ENCODE measurements at places on chromosomes 11 and 22.

DNA sequence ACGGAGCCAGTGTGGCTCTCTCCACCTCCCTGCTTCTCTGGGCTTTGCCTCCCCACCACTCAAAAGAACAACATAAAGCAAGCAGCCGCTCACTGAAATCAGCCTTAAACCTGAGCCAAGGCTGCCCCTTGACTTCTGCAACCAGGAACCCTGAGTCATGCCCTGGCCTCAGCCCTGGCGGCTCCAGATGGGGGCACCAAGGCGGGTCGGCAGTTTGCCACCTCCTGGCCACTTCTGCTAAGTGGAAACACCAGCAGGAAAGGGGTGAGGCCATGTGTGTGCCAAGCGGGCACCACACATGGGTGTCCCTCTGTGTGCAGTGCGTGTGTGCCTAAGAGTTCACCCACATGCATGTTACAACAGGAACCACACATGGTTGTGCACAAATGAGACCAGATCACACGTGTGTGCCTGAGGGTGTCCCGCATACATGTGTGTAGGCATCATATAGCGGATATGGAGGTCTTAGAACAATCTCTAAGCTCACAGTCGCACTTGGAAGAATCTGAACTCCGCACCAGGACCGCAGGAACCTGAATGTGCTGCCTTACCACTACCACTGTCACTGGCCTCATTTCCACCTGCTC is 221.2 kb downstream of the MN1 start:
- DNase-seq = no peak

DNA sequence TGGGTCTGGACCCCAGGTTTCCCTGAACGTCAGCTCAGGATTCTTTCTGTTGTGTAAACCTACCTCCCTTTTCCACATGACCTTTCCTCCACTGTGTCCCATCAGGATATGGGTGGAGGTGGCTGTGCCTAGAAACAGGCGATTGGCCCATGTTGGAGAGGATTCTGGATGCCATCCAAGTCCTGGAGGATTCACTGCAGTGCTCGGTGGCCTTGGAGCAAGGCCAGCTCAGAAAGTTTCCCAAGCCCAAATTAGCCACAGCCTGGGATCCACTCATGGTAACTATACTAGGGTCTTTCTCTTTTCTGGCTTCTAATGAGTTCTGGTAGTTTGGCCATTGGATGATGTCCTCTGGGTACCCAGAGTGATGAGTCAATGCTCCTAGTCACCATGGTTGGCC is 141.6 kb downstream of the SNX19 start:
- no peak for DNase-seq

- DNase-seq = no peak
These were observed 3922.5 kb upstream of the OR11H1 start for GRCh38 chr22:11605468-11605981.

GRCh38 chr11:13188179-13188578 is 89.4 kb upstream of the BMAL1 start:
- DNase-seq = no peak

- DNase-seq = no peak
These were observed at the start of gene IFITM1 for GRCh38 chr11:313787-314553. Gene IFITM1 (plus strand): TSS chr11:314040. CDS start chr11:314171, 131 bp downstream.

DNA sequence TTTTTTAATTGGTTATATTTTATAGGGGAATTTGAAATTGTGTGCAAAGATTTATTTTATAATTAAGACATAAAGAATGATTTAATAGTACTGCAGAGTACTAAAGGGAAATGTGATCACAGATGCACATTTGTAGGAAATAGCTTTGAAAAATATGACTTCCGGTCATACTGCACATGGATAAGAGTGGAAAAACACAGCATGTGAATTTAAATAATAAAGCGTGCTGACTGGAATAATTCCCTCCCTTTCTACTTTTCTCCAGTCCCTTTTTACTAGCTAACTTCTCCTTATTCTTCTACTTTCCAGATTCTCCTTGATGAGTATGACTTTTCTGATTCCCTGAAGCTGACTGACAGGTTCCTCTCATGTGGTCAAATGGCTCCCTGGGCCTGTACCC is 238.4 kb upstream of the CTSC start:
- DNase-seq = no peak

GRCh38 chr11:1839204-1839923 is 583 bp downstream of the TNNI2 start:
- DNase-seq = no peak

DNA sequence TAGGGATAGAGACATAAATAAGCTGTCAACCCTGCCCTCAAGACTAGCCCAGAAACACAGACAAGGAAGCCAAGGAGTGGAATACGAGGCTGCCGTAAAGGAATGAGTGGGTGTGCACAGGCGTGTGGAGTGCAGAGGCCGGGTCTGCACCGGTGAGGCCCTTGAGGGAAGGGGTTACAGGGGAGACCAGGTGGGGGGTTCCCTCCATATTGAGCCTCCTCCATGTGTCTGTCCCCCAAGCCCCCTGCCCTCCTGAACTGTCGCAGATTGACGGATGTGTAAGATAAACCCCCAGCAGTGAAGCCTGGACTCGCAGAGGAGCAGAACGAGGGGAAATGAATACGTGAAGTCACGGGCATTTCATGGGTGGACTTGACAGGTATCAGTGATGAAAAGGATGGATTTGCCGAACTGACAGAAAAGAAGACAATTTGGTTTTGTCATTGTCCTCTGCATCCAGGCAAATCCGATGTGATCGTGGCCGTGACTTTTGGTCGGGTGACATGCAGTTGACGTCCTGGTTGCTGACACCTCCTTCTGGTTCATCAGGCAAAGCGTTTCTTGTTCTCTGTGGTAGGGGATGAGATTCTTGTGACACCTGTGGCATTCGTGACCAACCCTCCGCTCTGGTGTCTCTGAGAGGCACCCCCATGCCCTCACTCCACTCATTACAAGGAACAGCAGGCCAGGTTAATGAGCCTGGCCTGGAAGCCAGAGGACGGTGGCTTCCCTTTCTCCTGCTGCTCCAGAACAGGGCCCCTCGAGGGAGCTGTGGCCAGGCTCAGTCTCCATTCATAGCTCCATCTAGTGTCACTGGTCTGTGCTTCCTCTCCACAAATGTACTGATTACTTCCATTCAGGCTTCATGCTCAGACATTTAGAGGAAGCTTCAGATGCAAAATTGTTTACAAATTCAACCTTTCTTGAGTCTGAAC is 223.1 kb upstream of the B3GAT1 start:
- no peak for DNase-seq

GRCh38 chr22:50674606-50675552 is 2.3 kb downstream of the SHANK3 start:
- peak; percentile 19 for DNase-seq

- no peak for DNase-seq
These were observed at the start of gene WBP2NL for GRCh38 chr22:41998361-41999261. Gene WBP2NL (plus strand): TSS chr22:41998788. CDS start chr22:41998819, 31 bp downstream.

- no peak for DNase-seq
These were observed 37.1 kb upstream of the AKIP1 start for GRCh38 chr11:8873741-8874405.

DNA sequence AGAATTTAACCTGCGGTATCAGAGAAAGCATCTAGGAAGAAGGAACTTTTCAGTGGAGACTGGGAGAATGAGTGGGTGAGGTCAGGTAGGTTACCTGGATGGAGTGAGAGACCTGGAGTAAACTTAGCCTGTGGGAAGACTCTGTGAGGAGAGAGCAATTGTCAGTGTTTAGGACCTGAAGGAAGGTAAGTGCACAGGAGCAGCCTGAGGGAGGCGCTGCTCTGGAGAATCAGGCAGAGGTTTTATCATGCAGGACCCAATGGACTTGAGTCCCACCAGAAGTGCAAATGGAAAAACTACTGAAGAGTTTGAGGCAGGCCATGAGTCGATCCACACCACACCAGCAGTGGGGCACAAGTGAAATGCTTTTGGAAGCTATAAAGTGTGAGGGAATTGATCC is 10.6 kb upstream of the IFTAP start:
- DNase-seq = no peak

DNA sequence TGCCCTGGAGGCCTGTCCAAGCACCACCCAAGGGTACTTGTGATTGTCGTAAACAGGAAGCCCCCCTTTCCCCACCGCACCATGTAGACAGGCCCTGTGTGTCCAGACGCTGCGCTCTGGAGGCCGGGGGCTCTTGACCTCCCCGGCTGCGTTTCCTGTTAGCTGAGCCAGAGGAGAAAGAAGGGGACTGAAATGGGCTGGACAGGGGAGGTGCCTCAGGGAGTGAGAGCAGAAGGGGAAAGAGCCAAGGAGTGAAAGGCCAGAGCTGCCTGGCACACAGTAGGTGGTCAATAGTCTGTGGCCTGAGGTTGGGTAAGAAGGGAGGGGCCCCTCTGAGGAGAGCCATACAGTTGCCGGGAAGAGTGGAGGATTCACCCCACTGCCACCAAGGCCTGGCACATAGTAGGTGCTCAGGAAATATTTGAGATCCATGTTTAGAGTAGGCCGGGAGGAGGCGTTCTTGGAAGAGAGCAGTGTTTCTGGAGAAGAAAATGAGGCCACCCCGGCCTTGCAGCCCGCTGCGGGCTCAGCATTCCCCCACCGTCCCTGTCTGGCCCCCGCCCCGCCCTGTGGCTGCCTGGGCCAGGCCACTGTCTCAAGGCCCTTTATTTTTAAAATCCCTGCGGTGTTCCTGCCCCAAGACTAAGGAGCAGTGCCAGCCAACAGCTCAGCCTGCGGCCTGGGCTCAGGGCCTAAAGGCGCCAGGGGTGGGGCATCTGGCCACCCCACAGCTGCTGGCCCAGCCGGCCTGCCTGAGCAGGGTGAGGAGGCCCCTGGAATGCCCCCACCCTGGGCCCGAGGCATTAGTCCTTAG is 13.6 kb upstream of the CDC42EP1 start:
- no peak for DNase-seq

- DNase-seq = peak; percentile 83
These were observed 378.8 kb downstream of the DCDC1 start for GRCh38 chr11:30990625-30991296.

DNA sequence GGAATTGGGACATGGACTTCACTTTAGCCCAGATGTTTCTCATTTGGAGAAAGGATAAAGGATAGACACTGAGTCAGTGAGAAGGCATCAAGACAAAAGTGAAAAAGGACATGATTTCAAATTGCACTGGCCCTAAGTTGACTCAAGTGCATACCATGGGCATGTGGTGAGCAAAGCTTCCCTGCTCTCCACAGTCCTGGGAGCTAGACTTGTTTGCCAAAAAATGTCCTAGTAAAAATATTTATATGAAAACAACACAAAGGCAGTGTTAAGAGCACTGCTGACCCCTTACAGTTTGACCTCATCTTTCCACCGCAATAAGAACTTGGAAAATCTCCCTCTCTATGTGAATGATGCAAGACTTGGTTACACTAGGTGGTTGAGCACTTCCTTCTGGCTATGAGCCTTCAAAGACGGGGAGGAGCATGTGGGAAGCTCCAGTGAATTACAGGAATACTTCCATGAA is 46.5 kb upstream of the FIBIN start:
- DNase-seq = peak; percentile 52

DNA sequence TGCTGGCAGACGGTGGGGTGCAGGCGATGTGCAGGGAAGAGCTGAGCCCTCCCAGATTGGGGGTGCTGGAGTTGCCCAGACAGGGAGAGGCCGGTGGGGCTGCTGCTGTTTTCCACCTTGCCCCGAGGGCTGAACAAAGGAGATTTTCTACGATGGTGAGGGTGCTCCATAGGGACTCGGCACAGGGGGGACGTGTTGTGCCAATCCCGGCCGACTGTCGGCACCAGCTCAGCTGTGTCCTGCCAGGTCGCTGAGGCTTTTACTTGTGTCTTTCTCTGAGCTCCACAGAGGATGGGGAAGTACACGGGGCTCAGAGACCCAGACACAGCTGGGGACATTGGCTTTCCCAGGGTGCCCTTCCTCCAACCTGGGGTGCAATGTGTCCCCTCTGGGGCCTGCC is 816.8 kb downstream of the BRD1 start:
- no peak for DNase-seq

GRCh38 chr11:101180481-101180880 is 50.9 kb upstream of the PGR start:
- DNase-seq = no peak

DNA sequence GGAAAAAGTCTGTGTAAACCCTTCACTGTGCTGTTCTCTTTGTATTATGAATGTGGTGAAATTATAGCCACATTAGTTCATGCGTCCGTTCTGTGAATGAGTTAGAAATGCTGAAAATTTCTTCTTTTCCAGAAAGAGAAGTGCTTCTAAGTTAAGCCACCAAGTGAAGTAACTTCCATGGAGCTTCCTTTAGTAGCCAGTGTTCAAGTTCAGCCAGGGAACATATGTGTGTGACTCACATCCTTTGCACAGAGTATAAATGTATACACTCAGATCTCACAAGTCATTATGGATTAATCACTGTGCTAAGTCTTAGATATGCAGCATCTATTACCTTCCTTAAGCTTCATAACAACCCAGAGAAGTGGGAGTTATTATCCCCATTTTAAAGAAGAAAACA is 3.1 kb upstream of the MMP8 start:
- DNase-seq = no peak

DNA sequence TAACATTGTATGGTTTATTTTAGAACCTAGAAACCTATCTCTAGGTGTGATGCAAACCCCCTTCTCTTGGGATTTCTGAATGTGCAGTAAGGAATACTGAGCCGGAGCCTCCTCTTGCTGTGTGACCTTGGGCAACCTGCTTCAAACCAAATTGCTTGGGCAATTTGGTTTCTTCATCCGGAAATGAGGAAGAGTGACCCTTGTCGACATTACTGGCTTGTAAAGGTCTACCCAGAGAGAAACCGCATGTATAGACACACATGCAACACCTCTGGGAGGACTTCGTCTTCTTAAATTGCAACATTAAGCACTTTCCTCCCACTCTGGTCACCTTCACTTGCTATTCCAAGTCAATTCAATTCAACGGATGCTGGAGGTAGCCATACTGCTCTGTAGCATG is 19.6 kb upstream of the TP53I11 start:
- no peak for DNase-seq

GRCh38 chr22:22759371-22759770 is 115.0 kb downstream of the GGTLC2 start:
- DNase-seq = no peak

DNA sequence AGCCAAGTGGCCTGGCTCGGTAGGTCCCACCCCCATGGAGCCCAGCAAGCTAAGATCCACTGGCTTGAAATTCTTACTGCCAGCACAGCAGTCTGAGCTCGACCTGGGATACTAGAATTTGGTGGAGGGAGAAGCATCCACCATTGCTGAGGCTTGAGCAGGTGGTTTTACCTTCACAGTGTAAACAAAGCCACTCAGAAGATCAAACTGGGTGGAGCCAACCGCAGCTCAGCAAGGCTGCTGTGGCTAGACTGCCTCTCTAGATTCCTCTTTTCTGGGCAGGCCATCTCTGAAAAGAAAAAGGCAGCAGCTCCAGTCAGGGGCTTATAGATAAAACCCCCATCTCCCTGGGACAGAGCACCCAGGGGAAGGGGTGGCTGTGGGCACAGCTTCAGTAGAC is 22.3 kb upstream of the OR5B21 start:
- no peak for DNase-seq

- DNase-seq = no peak
These were observed 22.1 kb downstream of the OR8G5 start for GRCh38 chr11:124278261-124278660.

GRCh38 chr11:33185756-33186155 is 24.5 kb upstream of the CSTF3 start:
- no peak for DNase-seq

DNA sequence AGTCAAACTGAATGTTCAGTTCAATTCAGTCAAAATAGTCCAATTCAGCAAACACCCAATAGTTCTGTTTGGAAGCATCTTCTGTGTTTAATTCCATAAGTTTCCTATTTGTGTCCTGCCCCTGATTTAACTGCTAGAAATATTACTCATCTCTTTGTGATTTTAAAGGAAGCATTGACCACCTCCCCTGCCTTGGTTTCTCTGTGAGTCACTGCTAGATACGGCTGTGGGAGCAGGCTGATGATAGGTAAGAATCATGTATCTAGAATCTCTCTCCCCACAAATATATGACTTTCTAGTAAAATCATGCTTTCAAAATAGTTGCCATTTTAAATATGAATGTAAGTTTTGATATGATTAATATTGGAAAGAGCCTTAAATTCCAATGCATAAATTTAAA is 888.5 kb downstream of the NTM start:
- no peak for DNase-seq

Data from LNCaP clone FGC (cell line).